Substantia nigra (tissue), 51 donors: ENCODE measurements at places on chromosomes 12 and 14.

DNA sequence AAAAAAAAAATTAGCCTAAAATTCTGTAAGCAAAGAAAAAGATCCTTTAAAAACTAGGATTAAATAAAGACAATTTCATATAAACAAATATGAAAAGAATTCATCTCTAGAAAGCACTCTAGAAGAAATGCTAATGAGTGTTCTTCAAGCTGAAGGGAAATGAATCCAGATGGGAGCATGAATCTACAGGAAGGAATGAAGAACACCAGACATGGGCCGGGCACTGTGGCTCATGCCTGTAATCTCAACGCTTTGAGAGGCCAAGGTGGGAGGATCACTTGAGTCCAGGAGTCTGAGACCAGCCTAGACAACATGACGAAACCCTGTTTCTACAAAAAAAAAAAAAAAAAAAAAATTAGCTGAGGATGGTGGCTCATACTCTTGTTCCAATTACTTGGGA, 297.2 kb downstream of the FBXL14 start:
- no peak for DNase-seq

DNA sequence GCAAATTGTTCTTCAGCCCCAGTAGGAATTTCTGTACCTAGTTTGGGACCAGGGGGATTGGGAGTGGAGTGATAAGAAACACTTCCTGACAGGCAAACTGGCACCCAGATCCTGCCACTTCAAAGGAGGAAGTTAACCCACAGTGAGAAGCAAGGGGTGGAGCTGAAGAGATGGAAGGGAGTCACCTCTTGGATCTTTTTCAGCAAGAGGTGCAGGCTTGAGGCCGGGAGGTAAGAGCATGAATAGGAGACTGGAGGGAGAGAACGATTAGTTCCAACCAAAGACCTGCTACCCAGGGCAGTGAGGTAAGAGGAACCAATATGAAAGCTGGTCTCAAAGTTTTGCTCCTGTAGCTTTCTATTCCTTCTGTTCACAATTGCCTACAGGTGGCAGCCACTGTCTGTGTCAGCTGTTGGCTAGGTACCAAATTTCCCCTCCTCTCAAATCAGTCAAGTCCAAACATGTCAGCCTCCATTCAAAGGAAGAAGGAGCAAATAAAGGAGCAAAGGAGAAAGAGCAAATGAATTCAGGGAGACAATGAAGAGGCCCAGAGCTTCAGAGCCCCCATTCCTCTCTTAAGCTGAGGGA, 14.9 kb upstream of the TAC3 start:
- DNase-seq: no peak

GRCh38 chr14:55418411-55418810, 6.8 kb upstream of the ATG14 start:
- DNase-seq: no peak

- DNase-seq: no peak
These were observed 5.6 kb downstream of the DAZAP2 start for GRCh38 chr12:51244269-51244668.

DNA sequence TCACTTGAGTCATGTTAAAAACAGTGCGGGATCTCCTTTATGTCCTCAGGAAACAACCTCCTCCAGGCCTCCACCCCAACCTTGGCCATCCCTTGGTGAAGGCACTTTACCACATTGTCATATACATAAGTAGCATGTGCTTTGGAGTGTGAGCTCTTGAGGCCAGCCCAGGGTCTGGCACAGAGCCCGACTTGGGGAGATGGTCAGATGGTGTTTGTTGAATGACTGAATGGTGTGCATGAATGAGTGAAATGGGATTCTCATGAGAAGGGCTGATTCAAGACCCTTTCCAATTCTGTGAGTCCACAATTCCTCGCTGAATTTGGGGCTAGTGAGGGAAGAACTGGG, 52.9 kb upstream of the DLK1 start:
- DNase-seq: no peak

DNA sequence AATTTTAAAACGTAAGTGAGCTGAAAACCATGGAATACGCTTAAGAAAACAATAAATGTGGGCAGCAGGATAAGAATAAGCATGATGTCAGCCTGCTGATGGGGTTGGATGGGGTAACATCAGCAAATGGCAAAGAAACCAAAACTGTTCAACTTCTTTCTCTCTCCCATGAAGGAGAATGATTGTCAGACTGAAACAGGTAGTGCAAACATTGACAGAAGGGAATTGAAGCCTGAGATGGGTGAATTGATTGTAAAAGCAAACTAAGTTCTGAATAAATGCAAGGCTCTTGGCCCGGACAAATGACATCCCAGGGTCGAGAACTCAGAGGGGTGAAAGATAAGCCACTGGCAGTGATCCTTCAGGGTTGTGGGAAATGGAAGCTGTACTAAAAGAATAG, 182.6 kb downstream of the ETV6 start:
- DNase-seq: no peak
